ENCODE measurements at places on chromosomes 12 and 14.
A peak's percentile ranks its signal among the peaks of the same experiment; 100 is the strongest.

GRCh38 chr14:94728950-94729349 lies 41.0 kb downstream of the GSC start:
- no peak for DNase-seq

DNA sequence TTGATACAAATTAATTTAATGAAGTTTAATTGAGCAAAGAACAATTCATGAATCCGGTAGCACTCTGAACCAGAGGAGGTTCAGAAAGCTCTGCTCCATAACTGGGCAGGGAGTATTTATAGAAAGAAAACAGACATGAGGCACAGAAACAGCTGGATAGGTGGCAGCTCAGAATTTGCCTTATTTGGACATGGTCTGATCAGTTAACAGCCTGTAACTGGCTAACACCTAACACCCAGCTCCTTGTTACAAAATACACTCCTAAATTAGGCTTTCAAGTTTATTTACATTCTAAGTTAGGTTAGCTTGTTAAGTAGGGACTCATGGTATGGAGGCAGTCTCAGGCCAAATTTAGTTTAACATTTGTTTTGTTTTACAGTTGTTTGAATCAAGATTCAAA lies 67.8 kb upstream of the TMCC3 start:
- DNase-seq: no peak

DNA sequence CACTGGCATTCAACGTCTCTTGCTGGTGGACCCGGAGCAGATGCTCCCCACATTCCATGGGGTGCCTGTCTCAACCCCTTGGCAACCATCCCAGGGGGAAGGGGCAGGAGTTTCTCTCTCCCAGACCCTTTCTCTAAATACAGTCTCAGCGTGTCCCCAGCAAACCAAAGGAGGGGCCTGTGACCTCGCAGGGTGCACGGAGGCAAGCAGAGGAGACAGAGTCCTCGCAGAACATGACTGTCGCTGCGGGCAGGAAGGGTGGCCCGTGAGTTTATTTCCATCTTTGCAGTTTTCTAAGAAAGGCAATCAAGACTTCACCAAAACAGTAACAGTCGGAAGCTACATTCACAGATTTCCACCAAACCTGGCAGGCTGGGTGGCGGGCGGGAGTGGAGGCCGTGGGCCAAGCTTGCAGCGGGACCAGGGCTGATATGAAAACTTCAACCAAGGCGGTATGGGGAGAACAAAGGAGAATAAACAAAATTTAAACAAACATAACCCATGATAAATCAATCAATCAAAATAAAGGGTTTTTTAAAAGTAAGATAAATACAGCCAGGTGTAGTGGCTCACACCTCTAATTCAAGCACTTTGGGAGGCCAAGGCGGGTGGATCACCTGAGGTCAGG lies 18.6 kb downstream of the BRF1 start:
- DNase-seq: no peak

GRCh38 chr12:116184763-116185162 lies 92.7 kb downstream of the MED13L start:
- no peak for DNase-seq

GRCh38 chr12:87305481-87305880 lies 723.7 kb downstream of the C12orf50 start:
- DNase-seq: no peak

GRCh38 chr12:121334513-121335343 lies 17.5 kb downstream of the ANAPC5 start:
- DNase-seq: peak; percentile 9

GRCh38 chr14:28407031-28407825 lies 359.4 kb upstream of the FOXG1 start:
- no peak for DNase-seq

All from activated CD4-positive, alpha-beta T cell treated with anti-CD3 and anti-CD28 coated beads for 48 hours (primary cell).